COR-L47 (cell line): ENCODE measurements at places on chromosomes 13 and 19.
A peak's percentile ranks its signal among the peaks of the same experiment; 100 is the strongest.

DNA sequence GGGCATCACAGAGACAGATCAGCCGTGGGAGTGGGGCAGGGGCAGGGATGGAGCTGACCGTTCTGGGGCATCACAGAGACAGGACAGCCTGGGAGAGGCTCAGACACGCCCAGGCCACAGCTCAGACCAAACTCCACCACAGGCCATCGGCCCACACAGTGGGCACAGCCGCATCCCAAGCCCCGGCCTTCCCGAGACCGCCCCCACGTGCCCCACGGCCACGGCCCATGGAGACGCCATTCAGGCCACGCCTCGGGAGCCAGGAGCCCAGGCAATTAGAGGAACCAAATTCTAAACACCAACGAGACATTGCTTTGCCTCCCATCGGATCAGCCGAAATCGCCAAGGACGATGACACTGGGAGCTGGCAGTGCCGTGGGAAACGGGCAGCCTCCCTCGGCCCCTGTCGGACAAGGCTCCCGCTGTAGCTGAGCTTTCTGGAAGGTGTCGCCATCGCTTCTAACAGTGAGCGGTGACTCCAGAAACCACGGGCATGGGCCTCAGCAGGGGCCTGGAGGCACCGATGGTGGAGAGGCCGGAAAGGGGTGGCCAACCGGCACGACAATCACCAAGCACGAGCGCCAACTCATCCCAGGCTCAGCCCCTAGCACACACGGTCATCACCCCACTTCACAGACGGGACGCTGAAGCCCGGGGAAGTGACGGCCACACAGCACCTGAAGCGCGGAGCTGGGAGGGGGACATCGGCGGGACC is 2.4 kb downstream of the PIP5K1C start:
- no peak for DNase-seq

- DNase-seq, result no peak
These were observed 110.6 kb downstream of the PCDH9 start for GRCh38 chr13:67119481-67119894.

DNA sequence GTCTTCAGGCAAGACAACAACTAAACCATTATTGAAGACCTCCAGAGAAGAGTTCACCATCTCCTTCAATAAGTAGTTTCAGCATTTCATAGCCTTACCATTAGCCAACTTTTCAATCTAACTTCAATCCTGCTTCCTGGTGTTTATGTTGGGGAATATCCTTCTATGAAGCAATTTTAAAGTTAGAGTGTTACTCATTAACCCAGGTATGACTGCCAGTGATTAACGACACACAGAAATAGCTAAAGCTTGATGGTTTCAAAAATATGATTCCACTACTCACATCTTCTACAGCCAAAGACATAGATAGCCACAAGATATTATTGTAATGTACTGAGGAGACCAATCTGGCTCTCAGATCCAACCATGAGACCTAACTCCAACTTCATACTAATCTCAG is 403.2 kb downstream of the EFNB2 start:
- no peak for DNase-seq

DNA sequence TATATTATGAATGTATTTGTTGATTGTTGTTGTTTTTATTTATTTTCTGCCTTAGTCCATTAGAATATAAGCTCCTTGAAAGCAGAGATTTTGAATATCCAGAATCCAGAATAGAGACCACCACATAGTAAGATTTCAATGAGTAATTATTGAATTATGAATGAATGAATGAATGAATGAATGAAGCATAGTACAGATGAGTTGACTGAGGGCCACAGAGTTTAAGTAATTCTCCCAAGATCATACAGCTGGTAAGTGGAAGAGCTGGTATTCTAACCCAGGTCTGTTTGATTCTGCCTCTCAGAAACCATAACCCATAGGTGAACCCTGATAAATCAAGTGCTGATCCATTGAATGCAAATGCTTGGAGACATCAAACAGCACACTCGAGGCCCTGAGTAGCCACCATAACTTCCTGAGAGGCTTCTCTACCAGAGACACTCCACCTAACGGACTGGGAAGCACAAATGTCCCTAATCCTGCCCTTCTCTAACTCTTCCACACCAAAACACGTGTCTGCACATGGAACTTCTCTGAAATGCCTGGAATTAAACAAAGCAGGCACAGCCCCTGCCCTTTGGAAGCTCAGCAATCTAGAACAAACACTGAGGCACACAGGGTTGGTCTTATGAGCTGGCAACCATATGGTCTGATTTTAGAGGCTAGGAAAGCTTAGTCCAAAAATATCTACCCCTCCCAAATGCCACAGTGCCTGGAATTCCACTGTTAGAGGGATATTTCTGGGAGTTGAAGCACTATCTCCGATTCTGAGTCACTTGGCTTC is 190.1 kb downstream of the FOXO1 start:
- no peak for DNase-seq

- peak; percentile 15 for DNase-seq
These were observed 473 bp upstream of the ITM2B start for GRCh38 chr13:48232420-48233045.

GRCh38 chr13:33561627-33562026 is 256.3 kb upstream of the RFC3 start:
- DNase-seq, result no peak

DNA sequence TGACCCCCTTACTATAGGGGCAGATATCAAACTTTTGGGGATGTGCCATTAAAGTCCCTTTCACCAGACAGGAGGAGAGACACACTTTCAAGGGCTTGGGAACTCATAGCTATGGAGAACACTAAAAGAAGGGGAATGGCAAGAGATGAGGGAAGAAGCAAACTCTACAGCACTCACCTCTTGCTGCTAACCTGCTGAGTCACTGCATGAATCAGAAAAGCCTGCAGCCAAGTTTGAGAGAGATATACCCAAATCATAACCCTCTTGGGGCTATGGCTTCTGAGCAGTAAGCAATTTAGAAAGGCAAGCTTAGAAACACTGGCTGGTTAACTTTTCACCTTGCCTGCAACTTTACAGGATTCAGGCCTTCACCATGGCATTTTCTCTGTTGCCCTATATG is 1028.0 kb downstream of the UQCRFS1 start:
- DNase-seq, result no peak

- DNase-seq, result no peak
These were observed 5.8 kb upstream of the POMP start for GRCh38 chr13:28653111-28653510.

- DNase-seq, result peak; percentile 9
These were observed 7.3 kb downstream of the IFNL3 start for GRCh38 chr19:39237200-39238184.

DNA sequence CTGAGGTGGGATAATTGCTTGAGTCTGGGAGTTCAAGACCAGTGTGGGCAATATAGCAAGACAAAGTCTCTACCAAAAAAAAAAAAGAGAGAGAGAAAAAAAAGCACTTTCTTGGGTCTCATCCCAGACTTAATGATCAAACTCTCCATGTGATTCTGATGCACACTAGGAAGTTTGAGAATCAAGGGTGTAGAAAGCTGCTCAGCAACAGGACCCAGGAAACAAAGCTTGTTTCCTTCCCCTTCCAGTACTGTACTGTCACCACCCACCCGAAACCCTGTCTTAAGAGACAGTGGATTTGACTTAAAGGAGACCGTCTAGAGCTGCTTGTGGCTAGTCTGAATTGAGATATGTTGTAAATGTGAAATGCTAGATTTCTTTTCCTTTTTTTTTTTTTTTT is 5.8 kb downstream of the MISP3 start:
- DNase-seq, result no peak

- DNase-seq, result no peak
These were observed 135.6 kb upstream of the TSC22D1 start for GRCh38 chr13:44711706-44712105.

GRCh38 chr19:45667620-45668341 is at the start of gene GIPR:
GIPR (plus strand) TSS chr19:45668221; CDS start chr19:45669521, 1,300 bp downstream.
- DNase-seq, result no peak
